ENCODE measurements at places on chromosomes 7 and 10.

- DNase-seq = no peak
Measured at GRCh38 chr10:14705548-14706230, 69.0 kb downstream of the FAM107B start.

DNA sequence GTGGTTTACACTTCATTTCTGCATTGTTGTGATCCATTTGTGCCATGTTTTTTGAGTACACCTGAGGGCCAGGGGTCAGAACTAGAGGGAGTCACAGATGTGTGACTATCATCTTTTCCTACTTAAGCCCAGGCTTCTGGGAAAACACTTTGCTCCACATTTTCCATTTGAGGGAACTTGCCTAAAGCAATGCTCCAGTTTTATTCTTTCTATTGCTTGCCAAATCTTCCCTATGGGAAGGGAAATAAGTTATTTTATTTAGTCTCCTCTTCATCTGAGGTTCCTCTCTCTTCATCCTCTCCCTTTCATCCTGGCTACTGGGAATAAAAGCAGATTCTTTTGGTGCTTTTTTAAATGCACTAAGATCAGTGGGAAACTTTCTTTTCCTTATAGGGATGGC lies 179.9 kb upstream of the PRSS58 start:
- DNase-seq = no peak

DNA sequence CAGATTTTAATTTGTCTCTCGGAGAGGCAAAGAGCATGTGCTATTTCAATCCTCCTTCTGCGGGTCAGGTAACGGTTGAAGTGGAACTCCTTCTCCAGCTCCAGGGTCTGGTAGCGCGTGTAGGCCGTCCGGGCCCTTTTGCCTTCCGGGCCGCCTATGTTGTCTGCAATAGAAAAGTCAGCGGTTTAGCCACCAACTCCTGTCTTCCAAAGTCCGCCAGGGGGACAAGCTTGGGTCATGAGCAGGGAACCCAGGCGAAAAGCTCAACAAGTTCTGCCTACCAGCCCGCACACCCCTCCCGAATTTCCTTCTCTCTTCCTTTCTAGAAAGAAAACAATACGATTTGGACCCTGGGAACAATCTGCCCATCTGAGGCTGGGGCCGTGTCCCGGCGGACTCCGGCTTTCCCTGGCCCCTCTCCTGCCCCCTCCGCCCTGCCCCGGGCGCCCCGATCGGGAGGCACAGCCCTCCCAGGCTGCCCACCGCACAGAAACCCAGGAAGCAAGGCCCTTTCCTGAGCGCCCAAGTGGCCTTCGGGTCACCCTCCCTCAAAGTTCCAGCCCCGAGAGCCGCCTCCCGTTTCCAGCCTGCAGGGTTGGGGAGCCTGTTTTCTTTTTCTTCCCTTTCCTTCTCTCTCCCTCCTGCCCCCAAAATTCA lies 1.4 kb downstream of the HOXA5 start:
- DNase-seq = no peak

GRCh38 chr7:84950836-84951235 lies 236.0 kb downstream of the SEMA3D start:
- no peak for DNase-seq

DNA sequence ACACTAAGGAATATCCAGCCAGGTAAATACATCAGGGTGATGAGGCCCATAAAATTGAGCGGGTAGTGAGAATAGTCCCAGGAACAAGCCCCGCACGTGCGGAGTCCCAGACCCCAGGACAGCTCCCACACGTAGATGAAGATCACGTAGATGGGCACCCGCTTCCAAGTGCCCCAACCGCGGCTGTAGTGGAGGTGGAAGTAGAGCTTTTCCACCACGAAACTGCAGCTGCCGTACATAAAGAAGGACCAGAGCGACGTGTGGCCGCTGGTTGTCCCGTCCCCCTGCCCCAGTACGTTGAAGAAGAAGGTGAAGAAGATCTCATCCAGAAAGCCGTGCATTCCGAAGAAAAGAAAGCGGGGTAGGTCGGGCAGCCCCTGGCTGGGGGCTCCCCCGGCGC lies 948 bp downstream of the TMEM229A start:
- DNase-seq = no peak

DNA sequence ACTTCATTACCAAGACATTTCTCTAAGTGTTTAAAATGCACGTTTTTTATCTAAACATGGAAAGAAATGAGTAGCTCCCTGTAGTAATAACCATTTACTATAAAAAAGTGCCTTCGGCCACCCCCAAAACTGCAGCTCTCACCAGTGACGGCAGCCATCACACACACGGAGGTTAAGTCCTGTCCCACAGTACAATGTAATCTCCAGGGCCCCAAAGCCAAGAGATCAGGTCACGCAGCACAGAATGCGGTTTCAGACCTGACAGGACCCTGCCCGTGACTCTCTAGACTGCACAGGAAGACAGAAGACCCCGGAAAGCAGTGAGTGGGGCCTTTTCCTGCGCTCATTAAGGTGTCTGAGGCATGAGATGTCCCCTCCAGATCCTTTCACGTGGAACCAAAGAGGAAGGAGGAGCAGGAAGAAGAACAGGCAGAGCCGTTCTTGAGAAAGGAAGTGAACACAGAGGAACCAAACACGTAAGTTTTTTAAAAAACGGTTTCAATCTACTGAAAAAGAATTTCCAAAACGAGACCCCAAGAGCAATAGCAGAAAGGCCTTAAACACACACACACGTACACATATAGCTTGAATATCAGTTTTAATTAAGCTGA lies 125.7 kb downstream of the ZMYND11 start:
- DNase-seq = no peak

- DNase-seq = no peak
Measured at GRCh38 chr7:117775801-117776200, 97.4 kb downstream of the CTTNBP2 start.

- DNase-seq = no peak
Measured at GRCh38 chr10:92241158-92241500, 49.7 kb downstream of the CPEB3 start.

- DNase-seq = no peak
Measured at GRCh38 chr7:36928311-36928710, 204.0 kb upstream of the AOAH start.

DNA sequence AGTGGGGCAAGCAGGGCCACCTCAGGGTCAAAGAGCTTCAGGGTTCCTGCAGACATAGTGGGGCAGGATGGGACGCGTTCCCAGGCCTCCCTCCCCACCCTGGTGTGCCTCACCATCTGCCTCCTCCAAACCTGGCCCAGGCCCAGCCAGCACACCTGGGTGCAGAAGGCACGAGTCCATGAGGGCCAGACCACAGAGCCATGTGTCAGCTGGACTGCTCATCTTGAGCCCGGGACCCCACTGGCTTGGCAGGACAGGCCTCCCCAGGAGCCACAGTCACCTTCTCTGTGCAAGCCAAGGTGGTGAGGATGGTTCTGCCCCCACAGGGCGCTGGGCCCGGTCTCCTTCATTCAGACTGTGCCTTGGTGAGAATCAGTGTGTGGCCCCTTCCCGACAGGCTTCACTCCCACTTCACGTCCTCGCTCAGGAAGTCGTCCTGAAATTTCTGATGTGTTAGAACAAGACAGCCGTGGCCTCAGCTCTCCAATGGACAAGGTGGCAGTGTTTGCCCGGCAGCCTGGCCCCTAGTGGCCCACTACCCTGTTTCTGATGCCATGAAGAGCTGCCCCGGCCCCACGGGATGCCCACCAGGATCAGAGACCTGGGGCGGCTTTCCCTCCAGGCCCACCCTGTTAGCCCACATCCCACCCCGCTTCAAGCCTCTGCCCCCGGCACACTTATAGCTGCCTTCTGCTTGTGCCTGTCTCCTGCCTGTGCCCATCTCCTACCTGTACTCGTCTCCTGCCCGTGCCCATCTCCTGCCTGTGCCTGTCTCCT lies 59.6 kb upstream of the EBF3 start:
- no peak for DNase-seq

Data from stimulated activated CD4-positive, alpha-beta T cell treated with anti-CD3 and anti-CD28 coated beads, Interleukin-1b, Interleukin-23, amount 100 ng/mL, for 24 hours (primary cell).